ENCODE measurements at places on chromosomes 3 and 15.
A peak's percentile ranks its signal among the peaks of the same experiment; 100 is the strongest.

DNA sequence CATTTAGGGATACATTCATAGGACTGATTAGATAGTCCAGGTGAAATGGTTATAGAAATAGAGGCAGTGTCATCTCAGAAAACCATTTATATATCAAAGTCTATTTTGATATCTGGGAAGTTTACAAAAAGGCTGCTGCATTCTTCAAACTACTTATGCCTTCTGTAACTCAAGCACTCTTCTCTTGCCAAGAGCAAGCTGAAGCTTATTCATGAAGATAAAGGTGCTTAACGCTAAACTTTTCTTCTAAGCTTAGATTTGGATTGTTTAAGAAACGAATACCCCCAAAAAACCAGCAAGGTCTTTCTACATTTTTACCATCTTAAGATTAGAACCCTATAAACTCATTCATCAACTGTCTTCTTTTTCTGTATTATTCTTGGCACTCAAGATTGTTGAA, 23.3 kb upstream of the USF3 start:
- no peak for DNase-seq

DNA sequence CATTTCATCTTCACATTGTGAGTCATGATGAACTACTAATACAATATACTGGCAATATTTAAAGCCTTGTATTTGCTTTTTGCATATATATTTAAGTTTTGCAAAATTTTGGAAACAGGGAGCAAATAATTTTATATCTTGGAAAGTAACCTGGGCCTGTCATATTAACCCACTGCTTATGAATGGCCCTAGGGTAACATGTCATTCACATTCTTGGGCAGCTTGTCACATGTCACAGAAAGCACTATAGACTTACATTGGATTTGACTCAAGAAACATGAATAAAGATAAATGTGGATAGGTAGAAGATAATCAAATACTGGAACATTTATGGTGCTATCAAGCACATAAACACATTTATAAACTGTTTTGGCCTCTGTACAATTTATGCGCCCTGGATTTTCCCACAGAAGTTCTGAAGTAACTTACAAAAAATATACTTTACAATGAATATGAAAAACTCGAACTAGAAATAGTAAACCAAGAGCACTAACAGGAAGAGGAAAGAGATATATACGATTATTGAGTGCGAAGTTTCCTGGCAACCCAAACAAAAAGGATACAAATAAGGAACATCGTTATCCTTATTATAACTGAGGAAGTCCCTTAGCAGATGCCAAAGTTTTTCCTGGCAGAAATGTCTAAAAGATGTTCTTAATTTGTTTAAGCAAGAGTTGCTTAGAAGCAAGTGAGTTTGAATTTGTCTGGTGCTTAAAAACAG, 257.2 kb downstream of the RBMS3 start:
- DNase-seq, result no peak

DNA sequence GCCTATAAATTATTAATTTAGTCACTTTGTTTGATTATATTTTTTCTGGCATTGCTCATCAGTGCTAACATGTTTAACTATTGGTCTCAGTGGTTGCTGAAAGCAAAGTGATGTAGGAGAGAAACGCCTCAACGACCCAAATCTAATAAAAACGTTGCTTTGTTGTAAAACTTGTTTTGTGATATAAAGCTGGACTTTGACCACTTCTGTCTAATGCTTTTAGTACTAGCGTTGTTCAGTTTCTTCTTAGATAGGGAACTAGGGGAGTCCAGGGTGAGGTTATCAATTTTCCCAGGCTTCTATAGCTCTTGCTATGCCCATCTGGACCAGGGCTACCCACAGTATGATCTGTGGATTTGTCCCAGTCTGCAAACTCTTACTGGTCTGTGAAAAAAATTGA, 80.6 kb upstream of the TBC1D5 start:
- no peak for DNase-seq

GRCh38 chr15:84099181-84099580, 136.4 kb upstream of the GOLGA6L4 start:
- DNase-seq, result no peak

GRCh38 chr15:48465410-48465809, 134.2 kb downstream of the DUT start:
- DNase-seq, result no peak

GRCh38 chr3:194333212-194333980, 17.7 kb downstream of the CPN2 start:
- peak; percentile 84 for DNase-seq

- DNase-seq, result no peak
These were observed 17.6 kb upstream of the KCNMB3 start for GRCh38 chr3:179268400-179269051.

GRCh38 chr15:98838387-98839259, 169.0 kb downstream of the PGPEP1L start:
- DNase-seq, result no peak

GRCh38 chr3:128266453-128266852, 113.2 kb downstream of the EEFSEC start:
- no peak for DNase-seq

DNA sequence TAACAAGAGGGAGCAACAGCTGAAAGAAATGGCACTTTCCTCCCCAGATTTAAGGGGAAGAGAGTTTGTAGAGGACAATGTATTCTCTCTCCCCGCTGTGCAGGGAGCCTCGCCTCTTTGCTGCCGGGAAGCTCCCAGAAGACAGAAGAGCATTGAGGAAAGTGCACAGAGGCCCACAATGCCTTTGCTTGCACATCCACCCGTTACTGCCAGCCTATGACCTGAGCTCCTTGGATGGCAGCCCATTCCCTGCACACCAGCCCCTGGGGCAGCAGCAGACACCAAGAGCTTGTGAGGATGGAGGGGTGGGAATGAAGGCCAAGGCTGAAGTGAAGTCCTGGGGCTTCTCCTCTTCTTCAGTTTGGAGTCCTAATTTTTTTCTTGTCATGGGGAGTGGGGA, 67.0 kb downstream of the CLDN11 start:
- no peak for DNase-seq

Measured in AG08395 (cell line).